Small intestine (tissue), 16 donors: ENCODE measurements at places on chromosomes 1 and 21. TPM values are rescaled to one million over a fixed set of nuclear protein-coding genes. Genes with fewer than 3 reads are reported as not detected.

Gene ZNF281
- polyA plus RNA-seq: 1.6 TPM

Gene S100A10
- 944 TPM for polyA plus RNA-seq

Gene KRTAP13-2
- polyA plus RNA-seq: not detected

Gene LAX1
- 0.72 TPM for polyA plus RNA-seq

Gene MUL1
- polyA plus RNA-seq: 10.8 TPM

Gene KRTAP11-1
- not detected for polyA plus RNA-seq

Gene ANXA9
- polyA plus RNA-seq: 0.43 TPM

Gene RHBG
- polyA plus RNA-seq: 2.9 TPM

Gene UTS2
- polyA plus RNA-seq: 0.68 TPM
